ENCODE measurements at places on chromosomes 7 and 10.

- no peak for DNase-seq
These were observed 86.1 kb downstream of the EGFR start for GRCh38 chr7:55104712-55105433.

GRCh38 chr7:101945034-101945758, 127.8 kb downstream of the CUX1 start:
- DNase-seq = no peak

DNA sequence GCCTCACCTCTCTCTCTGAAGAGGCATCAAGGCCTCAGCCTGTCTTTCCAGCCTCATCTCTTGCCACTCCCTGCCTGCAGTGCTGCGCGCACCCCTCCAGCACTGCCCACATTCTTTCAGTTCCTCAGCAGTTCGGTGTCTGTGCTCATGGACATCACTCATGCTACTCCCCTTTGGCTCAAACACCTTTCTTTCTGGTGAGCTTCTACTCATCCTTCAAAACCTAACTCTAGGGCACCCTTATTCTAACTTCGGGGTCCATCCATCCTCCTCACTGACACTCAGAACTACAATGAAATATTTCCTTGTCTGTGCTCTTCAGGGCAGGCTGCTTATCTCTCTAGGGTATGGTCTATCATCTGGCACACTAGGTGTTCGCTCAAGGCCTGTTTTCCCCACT, 169.9 kb upstream of the BMPER start:
- DNase-seq = no peak

DNA sequence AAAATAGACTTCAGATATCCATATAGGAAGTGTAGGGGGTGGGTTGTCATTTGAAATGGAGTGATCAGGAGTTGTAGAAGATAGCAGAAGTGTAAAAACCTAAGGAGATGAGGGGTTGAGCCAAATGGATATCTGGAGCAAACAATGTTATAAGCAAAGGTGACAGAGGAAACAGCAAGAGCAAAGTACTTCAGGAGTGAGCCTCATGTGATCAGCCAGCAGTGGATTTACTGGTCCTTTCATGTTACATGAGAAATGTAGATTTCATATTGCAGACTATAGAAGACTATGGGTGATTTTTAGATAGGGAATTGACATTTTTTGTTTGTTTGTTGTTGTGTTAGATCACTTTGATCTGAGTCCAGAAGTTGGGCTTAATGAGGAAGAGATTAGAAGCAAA, 47.7 kb downstream of the GNAT3 start:
- DNase-seq = no peak

- DNase-seq = no peak
These were observed 1323.5 kb upstream of the LRRTM3 start for GRCh38 chr10:65602182-65602865.

DNA sequence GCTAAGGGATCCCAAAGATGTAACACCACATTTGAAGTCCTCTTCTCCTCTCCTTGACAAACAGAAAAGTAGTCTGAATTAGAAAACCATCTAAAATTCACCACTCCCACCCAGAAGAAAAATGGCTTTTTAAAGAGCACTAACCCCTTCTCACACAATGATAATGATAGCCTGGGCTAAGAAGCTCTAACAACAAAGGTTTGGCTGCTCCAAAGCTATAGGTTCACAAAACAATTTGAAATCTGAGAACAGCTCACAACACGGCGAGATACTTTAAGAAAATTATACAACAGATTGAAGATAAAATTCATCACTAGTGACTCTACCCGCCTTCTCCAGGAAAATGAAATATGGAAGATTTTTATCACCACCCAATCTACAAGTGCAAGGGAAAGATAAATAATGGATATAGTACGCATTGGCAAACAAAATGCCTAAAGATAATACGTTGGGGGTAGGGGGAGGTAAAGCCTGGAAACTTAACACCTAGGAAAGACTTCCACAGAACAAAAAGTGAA, 7.4 kb downstream of the ITGB1 start:
- no peak for DNase-seq

- DNase-seq = no peak
These were observed 4.4 kb downstream of the HBP1 start for GRCh38 chr7:107173191-107173590.

DNA sequence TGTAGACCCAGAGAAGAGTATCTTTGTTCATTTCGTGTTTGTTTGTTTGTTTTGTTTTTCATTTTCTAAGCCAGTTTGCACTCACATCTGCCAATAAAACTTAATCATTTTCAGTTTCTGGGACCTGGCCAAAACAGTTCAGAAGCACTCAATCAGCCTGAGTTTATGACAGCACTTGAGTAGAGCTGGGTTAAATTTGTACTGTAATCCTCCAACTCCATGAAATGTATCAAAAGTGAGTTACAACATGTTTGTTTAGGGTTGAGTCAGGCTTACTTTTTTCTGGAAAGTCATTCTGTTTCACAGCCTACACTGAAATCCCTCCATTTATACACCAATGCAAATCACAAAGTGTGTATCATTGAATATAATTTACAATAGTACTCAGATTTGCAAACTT, 91.9 kb downstream of the ZWINT start:
- DNase-seq = no peak

DNA sequence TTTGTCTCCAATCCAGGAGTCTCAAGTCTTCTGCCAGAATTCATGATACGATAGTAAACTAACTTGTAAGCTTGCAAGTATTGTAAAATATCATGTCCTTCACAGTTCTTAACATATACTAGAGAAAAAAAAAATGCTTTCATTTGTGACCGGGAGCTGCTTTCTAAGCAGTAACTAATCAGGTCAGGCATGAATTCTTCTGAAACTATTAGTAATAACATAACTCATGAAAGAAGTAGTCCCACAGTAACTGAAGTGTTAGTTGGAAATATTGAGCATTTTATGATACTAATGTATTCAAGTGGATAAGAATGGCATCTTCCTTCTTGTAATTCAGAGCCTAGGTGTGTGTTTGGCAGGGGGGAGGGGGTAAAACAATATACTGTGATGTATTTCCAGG, 665.6 kb downstream of the DNAJB9 start:
- no peak for DNase-seq

GRCh38 chr7:44395067-44395466, 69.7 kb upstream of the CAMK2B start:
- DNase-seq = no peak

- no peak for DNase-seq
These were observed 325.0 kb downstream of the PLXNA4 start for GRCh38 chr7:132251327-132251659.

DNA sequence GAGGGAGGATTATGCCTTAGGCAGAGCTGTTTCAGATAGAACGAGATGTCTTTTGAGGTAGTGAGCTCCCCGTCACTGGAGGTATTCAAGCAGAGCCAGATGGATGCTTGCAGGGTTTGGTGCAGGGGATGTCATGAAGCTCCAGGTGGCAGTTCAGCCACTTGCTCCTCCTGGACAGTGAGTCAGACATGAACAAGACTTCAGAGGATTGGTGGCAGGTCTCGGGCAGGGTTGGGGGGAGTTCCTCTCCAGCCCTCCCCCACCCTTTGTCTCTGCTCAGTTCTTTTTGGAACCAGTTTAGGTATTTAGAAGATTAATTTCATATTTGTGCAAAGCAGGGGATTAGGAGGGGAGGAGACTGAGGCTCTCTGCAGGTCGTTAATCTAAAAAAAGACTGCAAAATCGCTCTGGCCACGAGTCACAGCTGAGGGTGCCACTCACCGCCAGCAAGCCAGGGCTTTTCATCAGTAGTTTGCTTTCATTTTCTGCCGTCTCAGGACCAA, 21.5 kb upstream of the MYL10 start:
- DNase-seq = no peak

DNA sequence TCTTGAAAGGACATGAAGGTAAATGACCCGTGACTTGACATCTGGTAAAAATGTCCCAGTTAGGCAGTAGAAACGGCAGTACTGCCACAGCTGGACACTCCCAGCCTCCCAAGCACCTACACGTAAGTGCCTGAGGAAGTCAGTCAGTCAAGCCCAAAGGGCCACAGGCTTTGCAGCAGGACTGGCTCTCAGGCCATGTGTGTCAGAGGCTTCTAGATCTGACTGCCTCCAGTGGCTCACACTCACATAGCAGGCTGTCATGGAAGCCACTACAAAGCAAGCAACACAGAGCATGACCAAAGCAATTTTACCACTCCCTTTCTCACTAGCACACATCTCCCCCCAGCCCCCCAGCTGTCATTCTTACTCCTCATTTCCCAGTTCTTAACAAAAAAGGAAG, 17.8 kb upstream of the CCNJ start:
- DNase-seq = peak; percentile 43

DNA sequence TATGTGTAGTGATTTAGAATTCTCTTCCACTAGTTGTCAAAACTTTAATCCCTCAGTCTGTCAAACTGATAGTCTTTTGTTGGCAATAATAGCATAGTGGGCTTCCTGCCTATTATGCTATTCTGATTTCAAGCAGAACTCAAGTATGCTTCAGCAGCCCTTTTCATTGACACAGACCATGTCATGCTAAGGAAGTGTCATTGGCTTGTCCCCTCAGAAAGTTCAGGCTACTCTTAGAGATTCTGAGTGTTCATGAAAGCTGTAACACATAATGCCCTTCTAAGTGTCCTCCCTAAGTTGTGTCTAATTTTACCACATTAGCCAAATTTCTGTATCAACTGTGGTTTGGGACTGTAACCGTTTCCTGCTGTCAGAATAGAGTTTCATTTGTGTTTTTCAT, 198.7 kb downstream of the THSD7A start:
- DNase-seq = no peak

- DNase-seq = no peak
These were observed 195.3 kb downstream of the PPP1R9A start for GRCh38 chr7:95102662-95103061.

DNA sequence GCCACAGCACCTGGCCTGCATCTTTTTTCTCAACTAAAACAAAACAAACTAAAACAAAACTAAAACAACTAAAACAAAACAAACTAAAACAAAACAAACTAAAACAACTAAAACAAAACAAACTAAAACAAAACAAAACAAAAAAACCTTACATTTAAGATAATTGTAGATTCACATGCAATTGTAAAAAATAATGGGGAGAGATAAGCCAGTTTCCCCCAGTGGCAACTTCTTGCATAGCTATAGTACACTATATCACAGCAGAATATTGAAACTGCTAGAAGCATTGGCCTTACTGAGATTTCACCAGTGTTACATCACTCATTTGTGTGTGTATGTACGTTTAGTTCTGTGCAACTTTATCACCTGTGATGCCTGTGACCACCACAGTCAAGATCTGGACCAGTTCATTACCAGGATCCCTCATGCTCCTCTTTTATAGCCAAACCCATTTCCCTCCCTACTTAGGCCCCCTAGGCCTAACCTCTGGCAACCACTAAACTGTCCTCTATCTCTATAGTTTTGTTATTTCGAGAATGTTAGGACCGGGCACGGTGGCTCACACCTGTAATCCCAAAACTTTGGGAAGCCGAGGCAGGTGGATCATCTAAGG, 9.3 kb downstream of the FXYD4 start:
- DNase-seq = no peak

DNA sequence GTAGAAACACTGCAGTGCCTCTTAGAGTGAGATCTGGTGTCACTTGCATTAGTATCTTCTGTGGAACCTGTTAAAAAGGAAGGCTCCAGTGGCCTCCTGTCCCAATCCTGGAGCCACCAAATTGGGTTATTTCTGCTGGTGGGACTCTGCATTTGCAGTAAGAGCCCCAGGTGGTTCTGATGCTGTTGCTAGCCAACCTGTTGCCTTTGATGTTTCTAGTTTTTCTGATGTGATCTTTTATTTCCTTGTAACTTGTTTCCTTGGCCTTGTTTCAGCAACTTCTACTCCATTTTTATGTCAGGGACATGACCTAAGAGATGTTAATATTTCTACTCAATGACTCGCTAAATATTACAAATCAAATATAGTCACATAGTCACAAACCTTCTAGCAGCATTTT, 12.5 kb upstream of the STN1 start:
- no peak for DNase-seq

GRCh38 chr10:22364407-22365140, 19.3 kb downstream of the SPAG6 start:
- DNase-seq = no peak

DNA sequence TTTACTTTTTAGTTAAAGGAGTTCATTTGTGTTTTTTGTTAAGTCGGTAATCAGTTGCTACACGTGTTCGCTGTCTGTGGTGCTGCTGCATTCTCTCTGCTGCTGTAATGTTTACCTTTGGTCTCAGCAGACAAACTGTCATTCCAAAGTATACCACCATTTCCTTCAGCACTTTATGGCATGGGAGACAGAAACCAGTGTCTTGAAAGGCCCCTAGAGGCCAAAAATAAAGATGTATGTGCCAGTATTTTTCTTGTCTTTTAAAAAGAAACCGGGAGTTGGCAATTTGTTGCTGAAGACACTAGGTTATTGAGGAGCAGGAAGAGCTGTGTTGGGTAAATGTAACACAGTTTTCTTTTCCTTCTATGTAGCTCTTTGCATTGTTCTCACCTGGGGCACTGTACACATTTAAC, 24.1 kb downstream of the ZNF92 start:
- DNase-seq = no peak

DNA sequence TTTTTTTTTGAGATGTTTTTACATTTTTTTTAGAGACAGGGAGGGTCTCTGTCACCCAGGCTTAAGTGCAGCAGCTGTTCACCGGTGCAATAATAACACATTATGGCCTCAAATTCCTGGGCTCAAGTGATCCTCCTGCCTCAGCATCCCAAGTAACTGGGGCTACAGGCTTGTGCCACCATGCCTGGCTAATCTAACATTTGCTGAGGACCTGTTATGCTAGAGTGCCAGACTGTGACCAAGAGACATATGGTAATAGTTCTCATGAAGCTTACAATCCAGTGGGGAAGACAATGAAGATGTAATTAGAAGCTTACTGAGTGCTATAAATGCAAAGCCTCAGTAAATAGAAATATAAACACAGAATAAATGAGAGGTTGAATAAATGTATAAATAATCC, 17.6 kb upstream of the ORC5 start:
- no peak for DNase-seq

GRCh38 chr10:126405239-126405775, 17.0 kb upstream of the ADAM12 start:
- DNase-seq = no peak

DNA sequence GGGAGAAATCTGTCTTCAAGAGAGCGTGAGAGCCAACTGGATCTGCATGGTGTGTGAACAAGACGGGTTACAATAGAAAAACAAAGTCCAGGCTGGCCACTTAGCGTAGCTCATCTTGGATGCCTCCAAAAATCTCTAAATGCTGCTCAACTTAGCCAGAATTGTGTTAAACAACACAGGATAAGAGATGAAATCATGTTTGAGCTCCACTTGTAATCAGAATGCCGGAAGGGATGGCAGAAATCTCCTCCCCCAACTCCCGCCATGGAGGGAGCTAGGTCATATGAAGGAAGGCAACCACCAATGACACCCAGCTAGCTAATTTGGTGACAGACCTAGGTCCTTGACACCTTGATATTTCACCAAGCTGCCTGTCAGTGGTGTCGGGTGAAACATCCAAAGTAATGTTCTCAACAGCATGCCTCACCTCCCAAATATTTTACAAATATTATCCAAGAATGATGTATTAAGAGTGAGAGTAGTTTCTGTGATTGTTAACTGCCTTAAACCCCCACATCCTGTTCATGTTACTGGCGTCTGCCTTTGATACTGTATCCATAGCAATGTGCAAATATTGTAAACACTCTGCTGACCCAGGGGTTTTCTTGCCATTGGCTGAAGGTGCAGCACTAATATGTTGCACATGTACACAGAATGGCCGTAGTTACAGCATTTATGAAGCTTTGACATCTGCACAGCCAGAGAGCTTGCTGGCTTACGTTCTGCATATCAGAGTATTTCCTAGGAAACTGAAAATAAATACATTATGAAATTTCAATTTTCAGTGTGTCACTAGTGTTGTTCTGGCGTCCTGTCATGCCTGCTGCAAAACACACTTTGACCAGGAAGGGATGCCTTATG, 25.8 kb downstream of the TMEM254 start:
- no peak for DNase-seq
